ENCODE measurements at places on chromosomes 13 and 19.

GRCh38 chr13:40116008-40116407 lies 460.5 kb downstream of the COG6 start:
- peak; percentile 39 for DNase-seq

GRCh38 chr19:44726465-44726864 lies 22.0 kb upstream of the BCL3 start:
- no peak for DNase-seq

- DNase-seq = no peak
Measured at GRCh38 chr19:1944088-1944915, 3.3 kb downstream of the CSNK1G2 start.

DNA sequence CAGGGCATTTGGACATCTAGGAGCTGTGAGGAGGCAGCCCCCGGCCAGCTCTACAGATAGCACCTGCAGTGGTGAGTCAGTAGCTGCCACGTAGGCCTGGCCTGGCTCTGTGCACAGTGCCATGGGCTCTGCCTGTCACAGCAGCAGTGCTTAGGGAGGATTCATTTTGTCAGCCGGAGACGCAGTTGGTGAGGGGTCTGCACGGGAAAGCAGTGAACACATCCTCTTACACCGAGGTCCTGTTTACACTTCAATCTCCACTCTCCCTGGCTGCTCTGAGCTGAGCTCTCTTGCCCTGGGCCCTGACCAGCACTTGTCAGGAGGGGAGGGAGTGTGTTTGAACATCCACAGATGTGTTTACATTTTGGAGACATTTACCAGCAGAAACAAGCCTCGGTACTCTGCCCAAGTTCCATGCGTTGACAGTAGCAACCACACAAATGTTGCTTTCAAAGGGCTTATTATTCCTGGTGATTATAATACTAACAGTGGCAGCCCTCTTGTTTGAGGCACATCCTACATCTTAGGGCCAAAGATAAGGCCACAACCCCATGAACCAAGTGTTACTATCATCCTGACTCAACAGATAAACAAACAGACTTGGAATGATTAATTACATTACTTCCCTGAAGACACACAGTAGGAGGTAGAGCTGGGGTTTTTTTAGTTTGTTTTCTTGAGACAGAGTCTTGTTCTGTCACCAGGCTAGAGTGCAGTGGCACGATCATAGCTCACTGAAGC lies 148.9 kb downstream of the USP12 start:
- no peak for DNase-seq

DNA sequence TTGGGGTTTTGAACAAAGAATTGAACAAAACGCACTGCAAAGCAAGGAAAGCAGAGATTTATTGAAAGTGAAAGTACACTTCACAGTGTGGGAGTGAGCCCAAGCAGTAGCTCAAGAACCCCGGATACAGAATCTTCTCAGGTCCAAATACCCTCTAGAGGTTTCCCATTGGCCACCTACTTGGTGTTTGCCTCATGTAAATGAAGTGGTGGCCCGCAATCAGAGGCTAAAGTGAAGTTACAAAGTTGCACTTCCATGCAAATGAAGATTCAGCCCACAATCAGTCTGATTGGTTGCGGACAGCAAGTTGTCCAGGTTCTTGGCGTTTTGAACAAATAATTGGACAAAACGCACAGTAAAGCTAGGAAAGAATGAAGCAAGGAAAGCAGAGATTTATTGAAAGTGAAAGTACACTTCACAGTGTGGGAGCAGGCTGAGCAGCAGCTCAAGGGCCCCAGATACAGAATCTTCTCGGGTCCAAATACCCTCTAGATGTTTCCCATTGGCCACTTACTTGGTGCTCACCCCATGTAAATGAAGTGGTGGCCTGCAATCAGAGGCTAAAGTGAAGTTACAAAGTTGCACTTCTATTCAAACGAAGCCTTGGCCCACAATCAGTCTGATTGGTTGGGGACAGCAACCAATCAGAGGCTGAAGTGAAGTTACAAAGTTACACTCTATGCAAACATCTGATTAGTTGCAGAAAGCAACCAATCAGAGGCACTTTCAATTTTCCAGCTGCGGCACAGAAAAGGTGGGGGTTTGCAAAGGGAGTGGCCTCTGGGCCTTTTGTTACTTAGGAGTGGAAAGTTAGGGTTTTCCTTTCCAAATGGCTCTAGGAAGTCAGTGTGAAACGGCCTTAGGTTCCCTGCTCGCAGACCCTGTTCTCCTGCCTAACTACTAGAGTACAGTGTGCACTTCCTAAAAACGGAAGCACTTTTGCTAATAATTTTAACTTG lies 4.8 kb upstream of the TM9SF2 start:
- DNase-seq = no peak

- no peak for DNase-seq
Measured at GRCh38 chr13:19672990-19673389, 39.5 kb downstream of the MPHOSPH8 start.

- no peak for DNase-seq
Measured at GRCh38 chr13:23460309-23460708, 26.8 kb upstream of the SACS start.

Measured in stimulated activated CD8-positive, alpha-beta memory T cell treated with anti-CD3 and anti-CD28 coated beads, Interleukin-7, amount 100 ng/mL, for 48 hours (primary cell).